ENCODE measurements at places on chromosomes 11 and 22.

DNA sequence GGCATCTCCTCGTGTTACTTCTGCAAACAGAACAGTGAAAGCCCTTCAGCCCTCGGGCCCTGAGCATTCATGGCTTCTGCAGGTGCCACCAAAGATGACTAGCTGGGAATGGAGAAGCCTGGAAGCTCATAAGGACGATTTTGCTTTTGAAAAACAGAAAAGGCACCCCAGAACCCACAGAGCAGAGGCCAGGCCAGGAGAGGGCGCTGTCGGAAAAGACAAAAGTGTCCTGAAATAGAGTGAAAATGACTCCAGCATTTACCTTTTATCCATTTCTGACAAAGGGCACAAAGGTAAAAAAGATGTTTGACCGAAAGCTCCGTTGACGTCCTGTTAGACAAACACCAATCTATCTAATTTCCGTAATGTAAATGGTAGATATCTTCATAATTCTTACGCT, 37.6 kb downstream of the ZNF195 start:
- peak; percentile 10 for DNase-seq

DNA sequence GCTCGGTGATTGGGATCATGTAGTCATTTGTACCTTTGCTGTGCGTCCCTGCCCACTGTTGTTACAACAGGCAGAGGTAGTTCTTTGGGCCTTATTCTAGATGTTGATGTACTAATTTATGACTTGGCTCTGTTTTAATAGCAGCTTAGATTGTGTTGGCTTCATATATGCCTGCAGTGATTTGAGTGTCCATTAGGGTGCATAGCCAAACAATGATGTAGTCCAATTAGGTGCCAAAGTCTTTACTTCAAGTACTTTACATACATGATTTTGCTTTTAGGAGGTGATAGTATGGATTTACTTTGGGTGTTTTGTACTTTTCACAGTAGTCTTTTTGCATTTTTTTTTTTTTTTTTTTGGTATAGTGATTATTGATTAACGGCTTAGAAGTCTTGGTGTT, 46.4 kb downstream of the PPP6R3 start:
- DNase-seq, result no peak

GRCh38 chr22:48960980-48961660, 866.6 kb downstream of the BRD1 start:
- DNase-seq, result no peak

DNA sequence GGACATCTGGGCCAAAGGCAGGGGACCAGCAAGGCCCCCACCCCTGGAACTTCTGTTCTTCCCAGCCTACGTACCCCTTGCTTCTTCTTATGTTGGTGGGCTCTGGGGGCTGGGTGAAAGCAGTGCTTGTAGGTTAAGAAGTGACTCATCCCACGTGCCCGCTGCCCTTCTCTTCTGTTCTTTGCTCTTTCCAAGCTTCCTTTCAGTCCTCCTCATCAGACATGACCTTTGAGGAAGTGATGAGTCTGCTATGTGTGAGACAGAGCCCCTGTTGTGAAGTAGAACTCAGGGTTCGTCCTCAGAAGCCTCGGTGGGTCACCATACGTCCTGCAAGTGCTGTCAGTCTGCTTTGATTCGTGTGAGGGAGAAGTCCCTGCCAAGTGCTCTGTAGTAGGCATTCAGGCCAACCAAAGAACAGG, 12.7 kb downstream of the MED15 start:
- no peak for DNase-seq

- no peak for DNase-seq
Observed at GRCh38 chr22:45496451-45496941, 6.2 kb upstream of the FBLN1 start.

DNA sequence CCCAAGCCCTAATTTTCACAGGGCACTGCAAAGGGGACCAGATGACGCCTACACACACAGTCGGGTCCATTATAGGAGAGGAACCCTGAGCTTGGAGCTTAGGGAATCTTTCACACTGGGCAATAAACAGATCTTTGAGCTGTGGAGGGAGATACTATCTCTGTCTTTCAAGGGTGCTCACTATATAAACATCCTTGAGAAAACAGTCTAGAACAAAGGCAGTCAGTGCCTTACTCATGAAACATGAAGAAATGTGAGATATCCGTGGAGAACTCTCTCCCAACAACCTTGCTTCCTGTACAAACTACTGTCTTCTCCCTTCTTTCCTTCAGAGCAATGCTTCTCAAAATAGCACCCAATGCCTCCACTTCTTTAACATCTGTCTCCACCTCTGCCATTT, 109.0 kb upstream of the APOA1 start:
- DNase-seq, result no peak

DNA sequence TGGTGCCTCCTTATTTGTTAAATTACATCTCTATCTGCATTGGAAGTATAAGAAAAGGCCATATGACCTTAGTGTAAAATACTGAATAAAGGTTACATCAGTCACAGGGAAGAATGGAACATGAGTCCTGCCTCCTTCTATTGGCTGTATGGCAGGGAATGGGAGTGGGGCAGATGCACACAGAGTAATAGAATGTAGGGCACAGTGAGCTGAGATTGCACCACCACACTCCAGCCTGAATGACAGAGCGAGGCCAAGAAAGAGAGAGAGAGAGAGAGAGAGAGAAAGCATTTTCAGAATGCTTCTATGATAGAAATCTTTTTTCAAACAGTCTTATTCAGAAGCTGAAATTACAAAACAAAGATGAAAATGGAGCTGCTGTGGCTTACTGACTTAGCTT, 58.8 kb downstream of the SLN start:
- no peak for DNase-seq

- no peak for DNase-seq
Observed at GRCh38 chr11:73326929-73327811, 19.1 kb downstream of the ARHGEF17 start.
